Cortex of kidney (tissue), 1 donor: ENCODE measurements at places on chromosomes 13 and 19.
A peak's percentile ranks its signal among the peaks of the same experiment; 100 is the strongest.

DNA sequence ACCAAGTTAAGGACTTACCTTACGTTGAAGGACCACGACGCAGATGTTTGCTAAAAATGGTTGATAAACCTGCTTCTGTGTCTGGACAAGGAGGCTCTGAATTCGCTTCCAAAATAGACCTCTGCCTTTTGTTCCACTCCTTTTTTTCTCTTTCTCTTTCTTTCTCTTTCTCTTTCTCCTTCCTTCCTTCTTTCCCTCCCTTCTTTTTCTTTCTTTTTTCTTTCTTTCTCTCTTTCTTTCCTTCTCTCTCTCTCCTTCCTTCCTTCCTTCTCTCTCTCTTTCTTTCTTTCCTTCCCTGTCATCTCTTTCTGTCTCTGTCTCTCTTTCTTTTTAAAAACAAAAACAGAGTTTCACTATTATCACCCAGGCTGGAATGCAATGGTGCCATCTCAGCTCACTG is 290.7 kb downstream of the MYO16 start:
- DNase-seq = no peak

- DNase-seq = no peak
These were observed 20.5 kb downstream of the ZNF227 start for GRCh38 chr19:44232867-44233266.

DNA sequence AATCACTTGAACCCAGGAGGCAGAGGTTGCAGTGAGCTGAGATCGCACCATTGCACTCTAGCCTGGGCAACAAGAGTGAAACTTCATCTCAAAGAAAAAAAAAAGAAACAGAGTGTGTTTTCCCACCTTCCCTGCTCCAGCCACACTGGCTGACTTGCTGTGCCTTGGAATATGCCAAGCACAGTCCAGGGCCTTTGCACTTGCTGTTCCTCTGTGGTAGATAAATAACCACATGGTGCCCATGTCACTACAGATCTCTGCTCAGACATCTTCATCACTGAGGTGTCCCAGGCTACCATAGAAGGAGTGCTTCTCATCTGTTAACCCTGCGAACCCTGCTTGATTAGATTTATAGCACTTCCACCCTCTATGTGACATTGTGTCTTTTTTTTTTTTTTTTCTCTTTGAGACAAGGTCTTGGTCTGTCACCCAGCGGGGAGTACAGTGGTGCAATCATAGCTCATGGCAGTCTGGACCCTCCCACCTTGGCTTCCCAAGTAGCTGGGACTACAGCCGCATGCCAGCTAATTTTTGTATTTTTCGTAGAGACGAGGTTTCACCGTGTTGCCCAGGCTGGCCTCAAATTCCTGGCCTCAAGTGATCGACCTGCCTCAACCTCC is 10.4 kb downstream of the SMARCA4 start:
- no peak for DNase-seq

- DNase-seq = no peak
These were observed 370.7 kb downstream of the COG6 start for GRCh38 chr13:40026174-40026585.

DNA sequence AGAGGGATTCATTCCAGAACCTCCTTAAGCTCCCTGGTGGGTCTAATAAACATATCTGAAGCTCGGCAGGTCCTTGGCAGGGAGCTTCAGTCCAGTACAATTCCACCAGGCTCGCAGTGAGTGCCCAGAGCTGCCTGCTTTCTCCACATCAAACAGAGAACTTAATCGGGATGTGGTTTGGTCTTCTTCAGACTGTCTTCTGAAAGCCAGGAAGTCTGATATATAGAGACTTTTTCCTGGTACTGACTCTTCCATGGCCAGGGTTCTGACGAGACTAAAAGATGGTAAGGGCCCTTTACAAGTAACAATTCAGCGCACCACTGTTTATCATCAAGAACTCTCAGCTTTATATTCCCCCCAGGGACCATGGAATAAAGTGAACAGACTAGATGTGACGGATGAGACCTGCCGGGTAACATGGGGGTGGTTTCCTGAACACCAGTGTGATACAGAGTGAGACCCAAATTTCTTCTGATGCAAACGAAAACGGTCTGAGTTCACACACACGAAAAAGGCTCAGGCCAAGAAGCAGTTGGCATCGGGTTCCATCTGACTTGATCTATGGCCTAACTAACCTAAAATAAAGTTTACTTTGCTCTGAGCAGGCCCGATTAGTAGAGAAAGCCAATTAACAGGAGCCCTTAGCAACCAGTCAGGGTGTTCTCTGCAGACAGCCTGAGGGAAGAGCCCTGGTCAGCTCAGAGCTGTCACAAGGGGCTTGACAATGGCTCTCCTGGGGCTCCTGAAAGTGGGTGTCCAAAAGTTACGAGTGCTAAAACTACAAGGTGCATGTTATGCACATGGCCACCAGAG is 29.0 kb downstream of the RANBP3 start:
- no peak for DNase-seq

DNA sequence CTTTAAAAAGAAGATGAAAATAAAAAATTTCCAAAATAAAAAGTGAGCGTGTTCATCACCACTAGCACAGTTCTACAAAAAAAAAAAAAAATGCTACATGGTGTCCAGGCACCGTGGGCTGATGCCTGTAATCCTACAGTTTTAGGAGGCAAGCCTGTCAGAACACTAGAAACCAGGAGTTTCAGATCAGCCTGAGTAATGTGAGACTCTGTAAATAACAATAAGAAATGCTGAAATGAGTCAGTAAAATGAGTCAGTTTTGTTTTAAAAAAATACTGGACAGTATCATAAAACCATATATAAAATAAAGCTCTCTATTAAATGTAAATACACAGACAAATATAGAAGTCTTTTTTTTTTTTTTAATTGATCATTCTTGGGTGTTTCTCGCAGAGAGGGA is 30.0 kb downstream of the ZNF91 start:
- DNase-seq = no peak

- no peak for DNase-seq
These were observed 808 bp downstream of the DNMT1 start for GRCh38 chr19:10193790-10194499.

DNA sequence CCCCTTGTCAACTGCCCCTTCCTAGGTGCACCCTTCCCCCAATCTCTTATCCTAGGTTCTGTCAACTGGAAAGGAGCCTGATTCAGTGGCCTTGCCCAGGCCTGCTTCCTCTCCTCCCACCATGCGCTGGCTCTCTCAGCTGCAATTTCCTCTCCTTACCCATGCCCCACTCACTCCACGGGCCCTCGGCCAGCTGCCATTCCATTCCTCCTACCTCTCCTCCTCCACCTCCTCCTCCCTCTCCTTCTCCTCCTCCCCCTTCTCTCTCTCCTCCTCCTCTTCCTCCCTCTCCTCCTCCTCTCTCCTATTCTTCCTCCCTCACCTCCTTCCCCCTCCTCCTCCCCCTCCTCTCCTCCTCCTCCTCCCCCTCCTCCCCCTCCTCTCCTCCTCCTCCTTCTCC is 9.6 kb upstream of the TIMM44 start:
- DNase-seq = no peak

DNA sequence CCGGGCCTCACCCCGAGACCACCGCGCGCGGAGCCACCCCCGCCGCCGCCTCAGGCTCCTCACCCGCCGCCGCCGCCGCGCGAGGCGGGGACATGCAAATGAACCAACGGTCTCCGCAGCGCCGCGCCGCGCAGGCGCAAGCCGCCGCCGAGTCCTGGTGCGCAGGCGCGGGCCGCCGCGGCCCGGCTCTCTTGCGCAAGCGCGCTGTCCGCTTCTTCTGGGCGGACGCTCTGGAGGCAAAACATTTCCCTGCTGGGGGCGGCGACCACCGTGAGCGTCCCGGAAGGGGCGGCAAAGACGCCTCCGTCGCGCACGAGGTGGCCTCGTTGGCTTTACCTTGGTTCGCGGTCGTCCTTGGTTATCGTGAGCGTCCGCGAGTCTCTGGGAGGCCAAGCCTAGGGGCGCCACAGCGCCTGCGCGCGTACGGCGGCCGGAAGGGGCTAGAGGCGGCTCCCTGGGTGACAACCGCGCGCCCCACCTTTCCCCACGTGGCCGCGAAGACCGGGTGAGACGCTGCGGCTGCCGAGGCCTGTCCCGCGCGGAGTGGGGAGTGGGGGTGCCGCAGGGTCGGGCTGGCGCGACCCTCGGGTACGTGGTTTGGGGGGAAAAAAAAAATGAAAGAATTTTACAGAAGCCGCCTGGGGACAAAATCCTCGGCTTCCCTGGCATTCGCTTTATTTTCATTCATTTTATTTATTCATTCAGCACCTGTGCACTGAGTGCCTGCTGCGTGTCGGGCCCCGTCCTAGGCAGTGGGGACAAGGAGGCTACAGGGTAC is at the start of the genes ARMC6 and SUGP2:
TSS of gene ARMC6 (plus strand) at position 178 of the 778 bp plus-strand sequence. CDS start 607 bp downstream, outside the sequence.
TSS of gene SUGP2 (minus strand) at position 92 of the 778 bp plus-strand sequence. CDS start 2,446 bp downstream, outside the sequence.
- no peak for DNase-seq

- no peak for DNase-seq
These were observed 14.3 kb downstream of the IER2 start for GRCh38 chr19:13164343-13165161.

- no peak for DNase-seq
These were observed 3.7 kb upstream of the NDUFS7 start for GRCh38 chr19:1379961-1380489.

DNA sequence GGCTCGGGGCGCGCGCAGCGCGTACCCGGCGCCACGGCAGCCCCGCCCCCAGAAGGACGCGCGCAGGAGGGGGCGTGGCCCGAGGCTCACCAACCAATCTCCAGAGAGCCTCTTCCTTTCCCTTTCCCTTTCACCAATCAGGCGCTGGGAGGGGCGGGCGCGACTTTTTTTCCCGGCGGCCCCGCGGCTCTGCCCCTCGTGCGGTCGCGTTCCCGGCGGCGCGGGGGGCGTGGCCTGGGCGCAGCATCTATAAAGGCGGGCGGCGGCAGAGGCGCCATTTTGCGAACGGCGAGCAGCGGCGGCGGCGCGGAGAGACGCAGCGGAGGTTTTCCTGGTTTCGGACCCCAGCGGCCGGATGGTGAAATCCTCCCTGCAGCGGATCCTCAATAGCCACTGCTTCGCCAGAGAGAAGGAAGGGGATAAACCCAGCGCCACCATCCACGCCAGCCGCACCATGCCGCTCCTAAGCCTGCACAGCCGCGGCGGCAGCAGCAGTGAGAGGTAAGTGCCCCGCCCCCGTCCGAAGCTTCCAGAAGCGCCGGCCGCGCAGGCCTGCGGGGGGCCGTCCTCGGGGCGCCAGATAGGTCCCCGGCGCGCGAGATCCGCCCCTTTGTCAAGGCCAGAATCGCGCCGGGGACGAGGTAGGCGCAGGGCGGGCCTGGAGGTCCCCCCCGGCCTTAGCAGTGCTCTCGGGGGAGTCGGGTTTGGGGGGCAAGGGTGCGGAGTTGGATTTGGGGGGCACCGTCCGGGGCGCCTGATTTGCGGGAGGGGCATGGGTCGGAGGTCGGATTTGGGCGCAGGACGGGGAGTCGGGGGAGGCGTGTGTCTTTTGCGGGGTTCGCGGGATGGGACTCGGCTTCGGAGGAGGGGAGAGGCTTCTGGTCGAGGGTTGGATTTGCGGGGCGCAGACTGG is 12.5 kb downstream of the PEAK3 start:
- peak; percentile 33 for DNase-seq

DNA sequence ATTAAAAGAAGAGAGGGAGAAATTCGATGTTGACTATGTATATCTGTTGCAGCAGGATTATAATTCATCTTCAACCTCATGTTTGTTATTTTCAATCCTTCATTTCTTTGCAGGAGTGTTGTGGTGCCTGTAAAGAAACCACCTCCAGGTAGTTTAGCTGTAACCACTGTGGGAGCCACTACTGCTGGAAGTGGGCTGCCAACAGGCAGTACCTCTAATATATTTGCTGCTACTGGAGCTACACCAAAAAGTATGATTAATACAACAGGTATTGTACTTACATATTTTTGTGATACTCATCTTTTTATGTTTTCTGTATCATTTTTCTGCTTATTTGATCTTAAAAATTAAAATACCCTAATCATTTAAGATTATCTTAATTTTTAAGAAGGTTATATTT is 266.5 kb downstream of the NBEA start:
- DNase-seq = no peak

- DNase-seq = no peak
These were observed 389.2 kb downstream of the EFNB2 start for GRCh38 chr13:106145997-106146864.

DNA sequence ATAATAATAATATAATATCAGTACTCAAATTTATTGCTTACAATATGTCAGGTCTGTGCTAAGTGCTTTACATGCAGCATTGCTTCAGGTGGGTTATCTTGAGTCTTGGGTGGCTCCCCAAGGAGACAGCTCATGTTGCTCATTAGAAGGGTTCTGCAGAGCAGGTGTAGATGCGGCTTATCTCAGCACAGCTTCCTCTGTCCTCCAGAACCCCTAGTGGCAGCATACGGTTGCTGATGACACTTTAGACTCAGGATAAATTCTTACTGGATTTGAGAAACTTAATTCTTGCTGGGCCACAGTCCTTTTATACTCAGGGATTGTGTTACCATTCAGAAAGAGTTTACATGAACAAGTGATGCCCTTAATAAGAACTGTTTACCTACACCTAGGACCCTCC is 8.9 kb downstream of the COG3 start:
- no peak for DNase-seq

DNA sequence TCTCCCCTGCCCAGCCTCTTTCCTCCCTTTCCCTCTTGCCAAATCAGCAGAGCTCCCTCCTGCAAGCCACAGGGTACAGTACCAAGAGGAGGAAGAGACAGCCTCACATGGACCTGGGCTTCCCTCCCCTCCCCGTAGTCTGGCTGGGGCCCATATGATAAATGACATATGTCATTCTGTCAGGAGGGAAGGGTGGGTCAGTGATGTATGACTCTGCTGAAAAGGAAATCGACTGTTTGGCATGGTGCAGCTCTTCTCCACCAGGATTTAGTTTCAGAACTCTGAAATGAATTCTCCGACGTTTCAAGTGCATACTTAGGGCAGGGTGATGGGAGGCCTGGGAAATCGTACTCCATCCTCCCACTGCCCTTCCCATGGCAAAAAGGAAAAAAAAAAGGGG is 9.8 kb downstream of the TSHZ3 start:
- no peak for DNase-seq

DNA sequence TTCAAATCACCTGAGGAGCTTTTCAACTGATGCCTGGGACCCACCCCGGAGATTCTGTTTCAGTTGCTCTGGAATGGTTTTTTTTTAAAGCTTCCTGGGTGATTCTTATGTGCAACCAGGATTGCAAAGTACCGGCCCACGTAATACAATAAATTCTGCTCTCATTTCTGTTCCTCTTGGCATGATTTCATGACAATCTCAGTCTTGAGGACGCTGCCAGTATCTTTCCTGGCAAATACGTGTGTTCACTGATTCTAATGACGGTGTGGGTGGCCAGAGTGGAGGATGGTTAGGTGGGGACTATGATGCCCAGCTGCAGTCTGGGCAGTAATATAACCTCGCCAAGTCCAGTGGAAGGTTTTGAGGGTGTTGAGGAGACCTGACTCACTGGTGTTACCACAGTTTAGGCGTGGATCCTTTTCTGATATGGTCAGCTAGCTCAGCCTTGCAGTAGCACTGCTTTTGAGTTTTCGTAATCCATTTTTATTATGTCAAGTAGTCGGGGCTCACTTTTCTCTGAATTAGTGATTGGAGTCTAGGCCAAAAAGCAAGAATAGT is 49.4 kb downstream of the FAM124A start:
- no peak for DNase-seq

- DNase-seq = no peak
These were observed 75.2 kb upstream of the MCF2L start for GRCh38 chr13:112893570-112894422.

DNA sequence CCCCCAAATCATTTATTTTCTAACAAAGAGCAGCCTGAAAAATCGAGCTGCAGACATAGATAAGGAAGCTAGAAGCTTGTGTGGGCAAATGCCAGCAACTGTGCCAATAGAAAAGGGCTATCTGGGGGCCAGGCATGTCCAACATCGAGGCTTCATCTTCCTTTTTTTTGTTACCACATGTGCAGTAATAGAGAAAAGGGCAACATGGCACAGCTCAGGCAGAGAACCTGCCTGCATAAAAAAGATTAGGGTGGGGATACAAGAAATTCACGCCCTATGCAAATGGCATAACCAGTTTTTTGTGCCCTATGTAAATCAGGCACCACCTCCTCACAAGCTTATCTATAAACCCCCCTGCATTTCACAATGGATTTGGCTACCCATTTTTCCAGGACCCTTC is 60.4 kb upstream of the ABCC4 start:
- no peak for DNase-seq
